ENCODE measurements at places on chromosomes 16 and 17. TPM values are rescaled to one million over a fixed set of nuclear protein-coding genes. Genes with fewer than 3 reads are reported as not detected.

Gene MYO15B
- total RNA-seq, result 5.6 TPM

Gene CNTD1
- 0.13 TPM for total RNA-seq

Gene ABCA9
- 1.7 TPM for total RNA-seq

Gene MARCHF10
- total RNA-seq, result not detected

Gene WFIKKN1
- 0.13 TPM for total RNA-seq

Gene KRTAP2-2
- total RNA-seq, result not detected

Measured in articular chondrocyte of knee joint (primary cell).